C1 segment of cervical spinal cord (tissue), 14 donors: ENCODE measurements at places on chromosomes 1 and 21.

DNA sequence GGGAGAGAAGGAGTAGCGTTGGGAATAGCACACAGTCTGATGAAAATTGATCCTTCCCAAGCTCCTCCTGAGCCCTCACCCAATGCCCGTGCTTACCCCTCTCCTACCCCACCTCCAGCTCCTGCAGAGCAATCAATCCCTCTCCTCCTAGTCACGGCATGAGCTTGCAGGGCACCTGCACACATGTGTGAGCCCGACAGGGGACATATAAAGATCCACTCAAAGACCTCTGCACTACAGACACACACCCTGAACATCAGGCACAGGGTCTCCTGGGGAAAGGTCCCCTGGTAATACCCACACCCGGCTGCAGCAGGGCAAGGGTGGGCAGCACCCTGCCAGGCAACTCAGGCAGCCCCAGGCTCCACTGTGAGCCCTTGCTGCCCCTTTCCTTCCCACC lies 426 bp downstream of the VSIG8 start:
- DNase-seq, result no peak

DNA sequence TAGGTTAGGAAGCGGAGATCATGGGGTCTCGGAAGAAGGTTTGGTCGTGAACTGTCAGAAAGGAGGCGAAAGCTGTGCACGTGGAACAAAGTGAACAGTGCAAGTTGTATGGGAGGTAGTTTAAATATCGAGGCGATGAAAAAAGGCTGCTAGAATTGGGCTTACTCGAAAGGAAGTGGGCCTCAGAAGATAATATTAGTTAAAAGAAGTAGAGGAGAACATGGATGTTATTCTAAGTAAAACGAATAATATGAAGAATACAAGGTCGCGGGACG lies 571 bp downstream of the WDR3 start:
- DNase-seq, result no peak

- DNase-seq, result no peak
Measured at GRCh38 chr1:226816576-226816975, 53.8 kb upstream of the PSEN2 start.

DNA sequence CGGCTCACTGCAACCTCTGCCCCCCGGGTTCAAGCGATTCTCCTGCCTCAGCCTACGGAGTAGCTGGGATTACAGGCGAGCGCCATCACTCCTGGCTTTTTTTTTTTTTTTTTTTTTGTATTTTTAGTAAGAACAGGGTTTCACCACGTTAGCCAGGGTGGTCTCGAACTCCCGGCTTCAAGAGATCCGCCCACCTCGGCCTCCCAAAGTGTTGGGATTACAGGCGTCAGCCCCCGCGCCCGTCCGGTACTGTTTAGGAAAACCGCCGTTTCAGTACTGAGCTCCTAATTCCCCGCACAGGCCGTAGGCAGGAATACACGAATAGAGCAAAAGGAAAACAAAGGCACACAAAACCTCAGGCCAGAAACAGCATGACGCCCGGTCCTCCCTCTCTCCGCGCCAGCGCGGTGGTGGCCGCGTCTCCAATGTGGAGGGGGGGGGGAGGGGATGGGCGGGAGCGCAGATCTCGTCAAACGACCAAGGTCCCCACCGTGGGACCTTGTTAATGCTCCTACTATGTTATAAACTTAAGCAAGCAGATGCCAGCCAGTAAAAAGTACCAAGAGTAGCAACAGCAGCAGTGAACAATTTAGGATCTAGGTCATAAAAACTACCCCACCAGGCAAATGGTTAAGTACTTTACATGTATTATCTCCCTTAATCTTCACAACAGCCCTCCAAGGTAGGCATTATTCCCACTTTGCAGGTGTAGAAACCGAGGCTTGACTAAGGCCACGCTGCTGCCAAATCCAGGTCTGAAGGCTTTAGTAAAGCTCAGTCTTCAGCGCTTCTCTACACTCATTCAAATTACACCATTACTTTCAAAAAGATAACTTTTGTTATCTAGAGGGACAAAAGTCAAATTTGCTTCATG lies 648 bp upstream of the ADAR start:
- peak; percentile 54 for DNase-seq

GRCh38 chr1:111938123-111938522 lies 51.3 kb downstream of the KCND3 start:
- no peak for DNase-seq

DNA sequence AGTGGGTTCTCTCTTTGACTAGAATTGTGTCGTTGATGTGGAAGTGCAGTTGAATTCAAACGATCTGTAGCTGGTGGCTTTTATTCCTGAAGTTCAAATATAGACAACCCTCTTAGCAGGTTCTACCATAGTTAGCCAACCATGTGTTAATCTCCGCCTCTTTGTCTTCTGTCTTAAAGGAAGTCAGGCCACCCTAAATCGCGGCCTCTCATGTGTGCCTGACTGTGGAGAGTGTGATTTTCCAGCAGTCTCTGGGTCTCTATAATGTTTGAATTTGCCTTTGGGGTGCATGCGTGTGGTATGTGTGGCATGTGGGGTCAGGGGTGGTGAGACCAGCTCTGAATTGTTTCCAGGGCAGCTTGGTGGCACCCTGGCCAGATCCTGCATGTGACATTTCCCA lies 244.9 kb downstream of the DISC1 start:
- DNase-seq, result no peak

GRCh38 chr1:227828786-227829185 lies 13.3 kb downstream of the PRSS38 start:
- DNase-seq, result no peak

DNA sequence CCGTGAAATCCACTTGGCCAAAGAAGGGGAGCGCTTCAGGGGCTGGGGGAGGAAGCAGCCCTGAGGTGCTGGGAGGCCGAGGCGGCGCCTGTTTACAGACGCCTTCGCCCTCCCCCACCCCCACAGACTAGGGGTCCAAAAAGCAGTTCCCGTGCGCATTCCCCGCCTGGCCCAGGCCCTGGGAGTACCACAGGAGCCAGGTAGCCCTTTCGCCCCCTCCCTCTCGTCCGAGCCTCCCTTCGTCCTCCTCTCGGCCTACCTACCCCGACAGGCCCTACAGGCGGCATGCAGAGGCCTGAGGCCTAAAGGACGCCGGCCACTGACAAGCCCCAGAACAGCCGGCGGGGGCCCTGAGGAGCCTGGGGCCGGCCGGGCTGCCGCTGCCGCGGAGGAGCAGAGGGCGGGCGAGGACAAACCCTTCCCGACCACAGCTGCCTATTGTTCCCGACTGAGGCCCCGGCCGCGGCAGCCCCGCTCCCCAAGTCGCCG lies 522 bp downstream of the RC3H1 start:
- DNase-seq, result peak; percentile 77

- no peak for DNase-seq
Measured at GRCh38 chr1:6279613-6280383, 18.9 kb upstream of the GPR153 start.
